CD4-positive, alpha-beta T cell treated with Interleukin-10 for 1 hour (primary cell): ENCODE measurements at places on chromosomes 6 and 20.

DNA sequence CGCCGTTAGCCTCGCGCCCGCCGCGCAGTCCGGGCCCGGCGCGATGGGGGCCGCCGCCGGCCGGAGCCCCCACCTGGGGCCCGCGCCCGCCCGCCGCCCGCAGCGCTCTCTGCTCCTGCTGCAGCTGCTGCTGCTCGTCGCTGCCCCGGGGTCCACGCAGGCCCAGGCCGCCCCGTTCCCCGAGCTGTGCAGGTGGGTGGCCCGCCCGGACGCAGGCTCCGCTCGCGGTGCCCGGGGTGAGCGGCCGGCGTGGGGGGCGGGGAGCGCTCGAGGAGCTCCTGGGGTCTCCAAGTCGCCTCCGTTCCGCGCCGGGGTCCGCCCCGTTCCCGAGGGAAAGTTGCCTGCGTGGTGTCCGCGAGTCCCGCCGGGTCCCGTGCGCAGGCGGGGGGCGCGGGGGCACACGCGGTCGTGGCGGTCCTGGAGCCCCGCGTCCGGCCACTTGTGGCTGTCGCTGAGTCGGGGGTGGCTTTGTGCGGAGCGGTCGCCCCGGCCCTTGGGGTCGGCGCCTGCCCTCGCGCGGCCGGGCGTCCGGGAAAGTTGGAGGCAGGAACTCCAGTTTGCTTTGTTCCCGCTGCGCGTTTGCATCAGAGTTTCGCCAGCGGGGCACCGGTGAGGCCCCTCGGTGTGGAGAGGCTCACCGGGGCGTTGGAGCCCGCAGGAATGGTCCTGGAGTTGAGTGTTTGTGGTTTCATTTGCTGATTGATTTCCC lies 476 bp downstream of the IGF2R start:
- DNase-seq = no peak

DNA sequence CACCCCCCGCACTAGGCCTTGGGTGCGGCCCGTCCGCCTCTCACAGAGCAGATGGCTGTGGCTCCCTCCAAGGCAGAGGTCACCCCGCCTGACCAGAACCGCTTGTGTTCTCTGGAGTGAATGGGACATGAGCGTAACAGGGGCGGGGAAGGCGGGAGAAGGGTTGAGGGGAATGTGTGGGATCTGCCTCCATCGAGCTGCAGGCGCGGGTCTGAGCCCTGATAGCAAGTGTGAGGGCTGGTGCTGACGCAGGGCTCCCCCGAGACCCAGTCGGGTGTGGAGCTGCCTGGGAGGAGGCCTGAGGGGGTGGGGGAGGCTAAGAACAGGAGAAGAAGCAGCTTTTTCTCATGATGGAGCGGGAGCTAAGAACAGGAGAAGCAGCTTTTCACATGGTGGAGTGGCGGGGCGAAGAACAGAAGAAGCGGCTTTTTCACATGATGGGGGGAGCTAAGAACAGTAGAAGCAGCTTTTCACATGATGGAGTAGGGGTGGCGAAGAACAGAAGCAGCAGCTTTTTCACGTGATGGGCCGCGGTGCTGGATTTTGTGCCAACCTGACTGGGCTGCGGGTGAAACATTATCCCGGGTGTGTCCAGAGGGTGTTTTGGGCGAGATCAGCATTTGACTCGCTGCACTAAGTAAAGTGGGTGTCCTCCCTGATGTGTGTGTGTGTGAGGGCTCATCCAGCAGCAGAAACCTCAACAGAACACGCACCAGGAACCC lies 169.3 kb downstream of the TTLL2 start:
- no peak for DNase-seq

DNA sequence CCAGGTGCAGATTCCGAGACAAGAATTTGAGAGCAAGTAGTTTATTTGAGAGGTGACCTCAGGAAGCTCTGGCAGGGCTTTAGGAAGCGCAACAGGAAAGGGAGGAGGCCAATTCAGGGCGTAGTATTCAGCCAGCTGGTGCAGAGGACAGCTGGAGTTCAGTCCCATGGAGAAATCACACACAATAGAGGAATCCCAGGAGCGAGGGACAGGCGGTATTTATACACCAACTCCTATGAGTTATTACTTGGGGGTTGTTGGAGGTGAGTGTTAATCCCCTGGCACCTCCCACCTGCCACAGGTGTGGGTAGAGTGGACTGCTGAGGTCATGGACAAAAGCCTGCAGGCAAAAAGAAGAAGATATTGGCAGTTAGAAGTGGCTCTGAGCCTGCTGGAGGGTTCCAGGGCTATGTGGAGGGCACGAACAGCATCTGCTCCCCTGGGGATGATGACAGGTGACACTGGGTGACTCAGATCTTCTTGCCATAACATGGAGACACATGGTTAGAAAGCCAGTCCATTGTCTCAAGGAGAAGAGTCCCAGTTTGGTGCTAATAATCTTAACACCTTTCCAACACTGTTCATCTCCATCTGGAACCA lies 13.9 kb upstream of the SULF2 start:
- no peak for DNase-seq

DNA sequence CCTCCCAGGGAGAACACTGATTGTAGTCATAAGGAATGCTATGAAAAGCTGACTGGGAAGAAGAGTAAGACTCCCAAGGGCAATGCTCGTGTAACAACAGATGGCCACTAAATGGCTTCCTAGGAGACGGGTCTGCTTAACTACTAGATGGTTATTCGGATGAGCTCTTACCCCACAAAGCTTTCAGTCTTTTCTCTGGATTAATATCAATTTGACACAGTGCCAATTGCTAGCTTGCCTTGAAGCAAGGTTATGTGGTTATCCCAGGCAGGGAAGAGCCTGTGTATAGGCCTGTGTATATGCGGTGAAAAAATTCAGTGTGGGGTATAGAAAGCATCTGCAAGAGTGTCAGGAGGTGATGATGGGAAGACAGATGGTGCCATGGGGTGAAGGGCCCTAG lies 86.4 kb upstream of the NOX3 start:
- DNase-seq = no peak

DNA sequence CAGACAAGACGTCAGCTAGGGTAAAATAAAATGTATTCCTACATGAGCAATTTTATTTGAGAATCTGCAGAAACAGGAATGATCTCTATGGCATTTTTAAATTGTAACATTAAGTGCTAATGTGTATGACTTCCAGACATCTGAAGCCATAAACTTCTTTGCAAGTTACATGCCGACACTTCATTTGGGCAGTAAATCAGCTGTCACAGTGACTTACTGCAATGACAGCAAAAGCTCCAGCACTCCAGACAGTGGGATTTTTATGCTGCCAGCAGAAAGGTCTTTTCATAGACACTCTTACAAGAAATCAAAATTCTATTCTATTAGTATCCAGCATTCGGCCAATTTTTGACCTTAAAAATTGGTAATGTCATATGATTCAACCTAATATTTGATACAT lies 156.3 kb upstream of the SNX9 start:
- no peak for DNase-seq

DNA sequence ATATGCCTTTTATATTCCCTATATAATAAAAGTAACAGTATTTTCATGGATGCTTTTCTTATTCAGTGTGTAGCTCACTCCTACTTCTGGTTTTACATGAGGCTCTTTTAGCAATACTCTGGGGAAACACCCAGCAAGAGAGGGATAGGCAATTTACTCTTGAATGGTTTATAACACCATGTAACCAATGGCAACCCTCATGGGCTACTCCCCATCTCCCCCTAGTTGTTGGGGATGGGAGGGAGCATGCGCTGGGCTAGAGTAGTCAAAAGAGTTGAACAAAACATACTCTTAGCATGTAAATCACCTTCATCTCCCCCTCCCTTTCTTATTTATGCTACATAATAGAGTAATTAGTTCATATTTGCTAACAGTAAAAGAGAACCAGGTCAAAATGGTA lies 140.1 kb upstream of the LRFN2 start:
- no peak for DNase-seq

DNA sequence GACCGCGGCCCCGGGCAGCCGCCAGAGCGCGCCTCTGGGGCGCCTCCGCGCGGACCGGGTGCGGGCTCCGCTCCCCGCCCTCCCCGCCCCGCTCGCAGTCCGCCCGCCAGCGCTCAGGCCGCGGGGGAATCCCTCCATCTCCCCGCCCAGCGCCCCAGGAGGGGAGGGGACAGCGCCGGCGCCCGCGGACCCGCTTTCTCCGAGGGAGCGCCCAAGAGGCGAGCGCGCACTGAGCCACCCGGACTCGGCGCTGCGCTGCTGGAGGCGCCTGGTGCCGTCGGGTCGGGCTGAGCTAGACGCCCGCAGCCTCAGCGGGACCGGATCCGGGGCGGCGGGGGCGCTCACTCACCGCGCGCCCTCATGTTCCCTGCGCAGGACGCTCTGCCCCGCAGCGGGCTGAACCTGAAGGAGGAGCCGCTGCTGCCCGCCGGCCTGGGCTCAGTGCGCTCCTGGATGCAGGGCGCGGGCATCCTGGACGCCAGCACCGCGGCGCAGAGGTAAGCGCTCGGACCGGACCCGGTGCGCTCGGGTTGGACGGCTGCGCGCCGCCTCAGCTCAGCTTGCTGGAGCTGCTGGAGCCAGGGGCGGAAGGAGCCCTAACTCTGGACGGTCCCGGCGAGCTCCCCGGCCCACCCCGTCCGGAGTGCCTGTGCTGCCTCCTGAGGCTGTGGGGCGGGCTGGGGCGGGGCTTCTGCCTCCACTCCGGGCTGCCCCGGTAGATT lies 867 bp downstream of the EBF4 start:
- DNase-seq = peak; percentile 63

- no peak for DNase-seq
Observed at GRCh38 chr20:58657262-58657661, 6.2 kb downstream of the STX16 start.
